Vagina (tissue), 2 donors: ENCODE measurements at places on chromosomes 12 and 14.

DNA sequence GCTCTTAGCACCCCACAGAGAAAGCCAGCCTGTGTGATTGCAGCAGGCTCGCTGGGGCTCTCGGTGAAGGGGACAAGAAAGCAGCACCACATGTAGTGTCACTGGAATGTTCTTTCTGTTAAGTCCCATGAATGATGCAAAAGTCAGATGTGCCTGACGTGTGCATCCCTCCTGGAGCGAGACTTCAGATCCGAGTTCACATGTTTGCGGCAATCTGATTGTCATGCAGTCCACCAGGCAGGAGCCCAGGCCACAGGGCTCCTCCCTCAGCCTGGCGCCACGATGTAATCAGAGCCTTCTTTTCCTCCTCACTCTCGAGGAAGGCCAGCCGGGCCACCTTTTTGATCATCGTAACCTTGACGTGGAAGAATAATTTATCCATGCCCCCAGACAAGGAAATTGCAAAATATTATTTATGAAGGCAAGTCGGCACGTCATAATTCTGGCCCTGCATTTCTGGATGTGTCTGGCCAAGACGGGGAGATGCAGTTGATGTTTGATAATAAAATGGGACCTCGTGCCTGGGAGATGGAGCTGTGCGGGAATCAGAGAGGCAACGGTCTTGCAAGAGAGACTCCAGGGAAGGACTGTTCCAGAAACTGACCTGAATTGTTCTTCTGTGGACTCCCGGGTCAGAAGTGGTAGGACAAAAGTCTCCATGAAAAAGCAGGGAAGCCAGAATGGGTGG is 214.6 kb downstream of the PHETA1 start:
- no peak for DNase-seq

DNA sequence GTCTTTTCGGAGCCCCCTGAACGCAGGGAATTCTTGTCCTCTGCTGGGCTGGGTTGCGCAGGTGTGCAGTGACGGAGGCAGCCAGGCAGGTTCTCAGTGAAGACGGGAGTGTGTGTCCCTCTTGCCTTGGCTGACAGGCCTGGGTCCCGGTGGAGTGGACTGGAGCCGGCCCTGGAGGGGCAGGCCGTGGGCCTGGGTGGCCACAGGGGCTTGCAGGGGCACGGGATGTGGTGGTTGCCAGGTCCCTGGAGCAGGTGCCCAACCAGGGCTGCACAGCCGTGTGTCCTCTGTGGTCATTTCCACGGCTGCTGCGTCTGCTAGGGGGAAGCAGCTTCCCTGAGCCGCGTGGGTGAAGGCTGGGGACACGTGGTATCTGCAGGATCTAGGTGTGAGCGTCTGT is 79.8 kb downstream of the ADGRD1 start:
- no peak for DNase-seq

DNA sequence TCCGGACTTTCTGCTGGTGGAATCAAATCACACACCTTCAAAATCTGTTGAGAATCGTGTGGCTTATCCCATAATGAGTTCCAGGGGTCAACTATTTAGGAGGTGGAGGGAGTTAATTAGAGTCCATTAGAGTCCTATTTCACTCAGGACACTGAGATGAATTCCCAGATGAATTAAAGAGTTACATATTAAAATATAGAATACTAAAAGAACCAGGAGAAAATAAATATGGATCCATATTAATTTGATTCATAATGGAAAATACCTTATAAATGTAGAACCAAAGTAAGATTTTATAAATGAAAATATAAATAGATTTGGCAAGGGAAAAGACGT is 44.6 kb upstream of the C14orf132 start:
- no peak for DNase-seq

DNA sequence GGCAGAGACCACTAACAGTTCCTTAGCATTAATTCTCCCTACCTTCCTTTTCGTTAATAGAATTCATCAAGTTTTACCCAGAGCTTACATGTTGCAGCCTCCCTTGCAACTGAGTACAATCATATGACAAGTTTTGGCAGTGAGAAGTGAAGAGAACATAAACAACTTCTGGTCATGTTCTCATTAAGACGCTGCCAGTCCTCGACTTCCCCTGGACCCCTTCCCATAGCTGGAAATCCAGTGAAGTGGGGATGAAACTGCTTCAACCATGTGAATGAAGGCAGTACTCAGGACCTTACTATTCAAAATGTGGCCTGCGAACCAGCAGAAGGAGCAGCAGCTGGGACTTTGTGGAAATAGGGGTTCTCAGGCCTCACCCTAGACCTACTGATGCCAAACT is 133.9 kb downstream of the SPTSSA start:
- no peak for DNase-seq

GRCh38 chr12:16163146-16163545 is 114.3 kb downstream of the SLC15A5 start:
- no peak for DNase-seq

DNA sequence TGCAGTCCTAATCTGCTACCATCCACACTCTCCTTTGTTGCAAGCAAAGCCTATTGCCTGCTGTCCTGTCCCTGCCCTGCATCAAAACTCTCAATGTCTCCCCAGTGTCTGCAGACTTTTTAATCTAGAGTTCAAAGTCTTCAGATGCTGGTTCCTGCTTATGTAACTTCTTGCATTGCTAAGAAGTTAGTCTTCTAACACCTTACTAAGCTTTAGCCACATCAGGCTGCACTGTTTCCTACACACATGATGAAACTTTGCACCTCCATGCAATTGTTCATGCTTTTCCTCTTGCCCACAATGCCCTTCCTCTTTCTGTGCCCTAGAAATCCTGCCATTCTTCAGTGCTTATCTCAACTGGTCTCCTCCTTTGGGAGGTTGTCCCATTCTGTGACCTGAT is 16.2 kb upstream of the DICER1 start:
- no peak for DNase-seq

GRCh38 chr12:117041798-117042170 is 57.4 kb downstream of the TESC start:
- no peak for DNase-seq

GRCh38 chr12:91111366-91112325 is at the start of gene LUM:
Gene LUM, minus strand, starts transcription at chr12:91111494. Its CDS starts 2,515 bp downstream, at chr12:91108979.
- DNase-seq = no peak

DNA sequence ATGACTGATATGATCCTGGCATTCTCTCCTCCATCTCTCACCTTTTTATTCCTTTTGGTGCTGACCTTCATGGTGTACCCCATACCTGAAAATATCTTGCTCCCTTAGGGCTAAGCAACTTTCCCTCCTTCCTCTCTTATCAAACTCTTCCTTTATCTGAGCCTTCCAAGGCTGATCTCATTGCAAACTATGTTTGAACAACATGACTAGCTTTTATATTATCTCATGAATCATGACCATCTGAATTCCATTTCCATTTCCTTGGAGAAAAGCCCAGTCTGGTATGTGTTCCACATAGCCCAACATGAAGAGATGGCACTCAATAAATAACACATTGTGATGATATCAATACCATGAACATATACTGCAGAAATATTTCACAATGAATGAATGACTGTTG is 111.6 kb downstream of the TSPAN8 start:
- no peak for DNase-seq

DNA sequence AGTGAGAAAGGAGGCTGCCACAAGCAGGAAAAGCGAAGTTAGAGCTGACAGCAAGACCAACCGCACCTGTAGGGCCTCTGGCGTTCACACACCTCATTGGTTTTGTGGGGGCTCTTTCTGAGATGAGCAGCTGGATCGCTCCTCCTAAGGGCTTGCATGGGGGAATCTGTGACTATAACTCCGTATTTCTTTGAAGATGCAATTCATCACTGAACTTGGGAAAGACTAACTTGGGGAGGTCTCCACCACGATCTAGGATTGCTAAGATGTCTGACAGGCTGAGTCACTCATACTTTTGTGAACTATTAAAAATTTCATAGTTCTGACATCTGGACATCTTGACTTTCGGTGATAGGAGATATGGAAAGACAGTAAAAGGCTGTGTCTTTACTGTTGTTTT is 173.6 kb downstream of the ETV6 start:
- no peak for DNase-seq

- no peak for DNase-seq
Observed at GRCh38 chr14:99034711-99035171, 237.3 kb downstream of the BCL11B start.

- DNase-seq = no peak
Observed at GRCh38 chr14:92892589-92892988, 30.4 kb upstream of the CHGA start.

DNA sequence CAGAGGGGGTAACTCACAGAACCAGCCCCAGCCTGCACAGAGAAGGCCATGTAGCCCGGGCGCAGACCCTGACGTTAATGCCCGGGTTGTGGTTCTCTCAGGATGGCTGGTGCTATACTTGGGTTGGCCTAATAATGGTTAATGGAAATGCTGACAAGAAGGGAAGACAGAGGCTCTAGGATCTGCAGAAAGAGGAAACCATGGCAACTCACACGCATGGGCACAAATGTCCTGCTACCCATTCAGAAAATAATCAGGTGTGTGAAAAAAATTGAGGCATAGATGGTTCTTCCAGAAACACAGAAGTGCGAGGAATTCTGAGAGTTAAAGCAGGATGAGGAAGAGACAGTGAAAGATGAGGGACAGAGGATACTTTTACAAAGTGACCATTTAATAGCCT is 33.8 kb downstream of the APPL2 start:
- DNase-seq = no peak

GRCh38 chr12:68428211-68428610 is 96.0 kb upstream of the MDM1 start:
- DNase-seq = no peak

DNA sequence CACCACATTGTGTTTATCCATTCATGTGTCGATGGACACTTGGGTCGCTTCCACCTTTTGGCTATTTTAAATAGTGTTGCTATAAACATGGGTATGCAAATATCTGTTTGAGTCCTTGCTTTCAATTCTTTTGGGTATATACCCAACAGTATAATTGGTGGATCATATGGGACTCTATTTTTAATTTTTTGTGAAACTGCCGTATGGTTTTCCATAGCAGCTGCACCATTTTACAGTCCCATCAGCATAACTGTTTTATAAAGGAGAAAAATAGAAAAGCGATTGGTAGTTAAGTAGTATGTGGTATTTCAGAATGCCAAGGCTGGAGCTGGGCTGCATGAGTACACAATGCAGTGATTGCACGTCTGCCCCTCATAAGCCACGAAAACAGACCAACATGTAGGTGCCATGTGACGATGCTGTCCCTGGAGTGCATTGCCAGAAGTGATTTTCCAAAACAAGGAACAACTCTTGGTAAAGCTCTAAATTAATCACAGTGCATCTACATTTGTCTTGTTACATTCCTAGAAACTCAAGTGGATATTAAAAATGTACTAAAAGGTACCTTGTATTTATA is 83.5 kb downstream of the C12orf75 start:
- DNase-seq = no peak

DNA sequence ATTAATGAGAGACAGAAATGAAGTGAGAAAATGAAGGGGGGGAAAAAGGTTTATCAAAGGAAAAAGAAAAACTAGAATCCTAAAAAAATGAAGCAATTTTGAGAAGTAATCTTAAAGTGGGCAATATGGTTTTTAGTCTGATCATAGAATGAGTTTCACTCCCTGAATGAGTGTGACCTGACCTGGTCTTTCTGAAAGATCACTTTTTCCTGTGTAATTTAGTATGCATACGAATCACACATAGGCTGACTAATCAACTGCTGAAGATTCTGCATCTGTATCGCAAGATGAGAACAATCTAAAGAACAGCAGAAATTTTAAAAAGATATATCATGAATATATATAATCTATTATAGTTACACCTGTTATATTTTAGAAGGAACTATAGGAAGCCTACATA is 11.3 kb downstream of the GNPTAB start:
- no peak for DNase-seq

DNA sequence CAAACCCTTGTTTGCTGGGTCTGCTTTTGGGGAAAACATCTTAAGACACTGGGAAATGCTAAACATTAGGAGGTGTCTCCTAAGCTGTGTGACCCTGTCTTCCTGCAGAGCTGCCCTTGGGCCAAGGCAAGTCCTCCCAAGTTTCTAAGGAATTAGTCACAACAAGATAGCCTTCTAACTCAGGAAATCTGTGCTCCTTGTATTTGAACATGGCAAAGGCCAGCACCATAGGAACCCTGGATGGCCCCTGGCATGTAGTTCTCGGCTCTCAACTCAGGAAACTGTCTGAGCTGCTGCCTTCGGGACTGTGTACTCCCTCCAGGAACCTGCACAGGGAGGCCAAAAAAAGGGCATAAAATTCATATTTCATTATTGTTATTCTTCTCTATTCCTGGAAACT is 37.6 kb upstream of the LTBP2 start:
- no peak for DNase-seq

DNA sequence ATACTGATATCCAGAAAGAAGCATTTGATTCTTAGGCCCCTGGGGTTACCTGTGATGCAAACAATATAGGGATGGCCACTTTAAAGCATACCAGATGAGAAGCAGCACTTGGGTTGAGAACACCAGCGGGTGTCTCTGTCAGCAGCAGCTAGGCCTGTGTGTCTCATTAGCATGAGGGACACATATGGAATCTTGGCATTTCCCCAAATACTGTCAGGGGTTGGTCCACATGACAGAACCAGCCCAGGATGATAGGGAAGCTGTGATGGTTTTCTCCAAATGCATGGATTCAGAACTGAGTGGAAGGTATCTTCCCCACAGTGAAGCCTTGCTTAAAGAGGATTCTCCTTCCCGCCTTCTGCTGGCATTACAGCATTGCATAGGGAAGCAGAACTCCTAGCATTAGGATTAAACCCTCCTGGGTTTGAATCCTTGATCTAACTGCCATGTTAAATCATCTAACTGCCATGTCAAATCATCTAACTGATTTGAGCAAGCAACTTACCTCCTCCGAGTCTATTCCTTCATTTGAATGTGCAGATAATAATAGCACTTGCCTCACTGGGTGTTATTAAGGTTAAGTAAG is 111.5 kb upstream of the WSCD2 start:
- no peak for DNase-seq

GRCh38 chr12:4143896-4144295 is 129.7 kb upstream of the CCND2 start:
- no peak for DNase-seq

- DNase-seq = no peak
Observed at GRCh38 chr14:64217308-64217707, 76.9 kb downstream of the ESR2 start.

DNA sequence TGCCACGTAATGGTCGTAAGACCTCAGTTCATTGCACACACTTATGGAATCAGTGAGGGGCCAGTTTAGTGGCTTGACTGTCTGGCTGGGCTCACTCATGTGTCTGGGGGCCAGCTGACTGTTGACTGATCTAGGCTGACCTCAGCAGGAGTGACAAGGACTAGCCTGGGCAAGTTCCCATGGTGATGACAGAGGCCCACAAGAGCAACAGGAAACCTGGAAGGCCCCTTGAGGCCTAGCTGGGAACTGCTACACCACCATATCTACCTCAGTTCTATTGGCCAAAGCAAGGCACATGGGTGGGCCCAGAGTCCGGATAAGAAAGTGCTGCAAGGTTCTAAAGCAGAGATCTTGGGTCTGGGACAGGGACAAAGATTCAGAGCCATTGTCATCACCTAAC is 21.3 kb upstream of the RFLNA start:
- DNase-seq = no peak

GRCh38 chr12:64083285-64084210 is 138.5 kb downstream of the KICS2 start:
- DNase-seq = no peak

- no peak for DNase-seq
Observed at GRCh38 chr14:68226523-68226922, 406.9 kb downstream of the RAD51B start.
